ENCODE measurements at places on chromosomes 2 and 18. TPM values are rescaled to one million over a fixed set of nuclear protein-coding genes. Genes with fewer than 3 reads are reported as not detected.

- DNase-seq = no peak
These were observed 843.4 kb downstream of the TMEM182 start for GRCh38 chr2:103605071-103605780.

GRCh38 chr2:24658531-24659202 is 134.5 kb downstream of the PTRHD1 start:
- DNase-seq = no peak

IL37 gene
- not detected for total RNA-seq

DSC1 gene
- not detected for total RNA-seq

- no peak for DNase-seq
These were observed 15.1 kb downstream of the PLCD4 start for GRCh38 chr2:218622606-218623365.

DNA sequence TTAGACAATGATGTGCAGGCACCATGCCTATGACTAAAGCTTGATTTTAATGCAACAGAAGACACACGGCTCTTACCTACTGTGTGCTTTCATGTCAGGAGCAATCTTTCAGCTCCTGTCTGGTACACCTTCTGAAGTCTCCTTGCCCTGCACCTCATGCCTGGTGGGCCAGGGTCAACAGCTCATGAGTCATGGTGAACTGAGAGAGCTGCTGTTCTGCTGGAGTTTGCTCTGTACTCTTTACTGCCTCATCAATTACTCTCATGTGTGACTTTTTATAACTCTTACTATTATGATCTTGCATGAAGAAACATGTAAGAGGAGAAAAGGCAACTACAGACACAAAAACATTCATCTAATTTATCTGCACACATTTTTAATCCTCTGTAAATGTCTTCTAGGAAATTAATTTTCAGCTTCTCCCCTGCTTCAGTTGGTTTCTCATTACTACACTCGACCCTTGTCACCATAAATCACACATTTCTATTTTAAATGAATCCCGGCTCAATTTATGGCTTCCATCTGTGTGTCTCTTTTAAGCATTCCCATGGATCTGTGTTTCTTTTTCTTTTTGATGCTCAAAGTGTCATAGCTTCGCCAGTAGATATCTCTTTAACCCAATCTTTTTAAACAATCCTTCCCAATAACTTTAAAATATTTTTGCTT is 9.7 kb downstream of the SERPINB7 start:
- no peak for DNase-seq

- DNase-seq = peak; percentile 56
These were observed 95.6 kb upstream of the ASAP2 start for GRCh38 chr2:9110893-9111569.

GRCh38 chr2:60484133-60484645 is 69.3 kb downstream of the BCL11A start:
- no peak for DNase-seq

- DNase-seq = no peak
These were observed 114.1 kb upstream of the TRIB2 start for GRCh38 chr2:12602661-12603060.

DNA sequence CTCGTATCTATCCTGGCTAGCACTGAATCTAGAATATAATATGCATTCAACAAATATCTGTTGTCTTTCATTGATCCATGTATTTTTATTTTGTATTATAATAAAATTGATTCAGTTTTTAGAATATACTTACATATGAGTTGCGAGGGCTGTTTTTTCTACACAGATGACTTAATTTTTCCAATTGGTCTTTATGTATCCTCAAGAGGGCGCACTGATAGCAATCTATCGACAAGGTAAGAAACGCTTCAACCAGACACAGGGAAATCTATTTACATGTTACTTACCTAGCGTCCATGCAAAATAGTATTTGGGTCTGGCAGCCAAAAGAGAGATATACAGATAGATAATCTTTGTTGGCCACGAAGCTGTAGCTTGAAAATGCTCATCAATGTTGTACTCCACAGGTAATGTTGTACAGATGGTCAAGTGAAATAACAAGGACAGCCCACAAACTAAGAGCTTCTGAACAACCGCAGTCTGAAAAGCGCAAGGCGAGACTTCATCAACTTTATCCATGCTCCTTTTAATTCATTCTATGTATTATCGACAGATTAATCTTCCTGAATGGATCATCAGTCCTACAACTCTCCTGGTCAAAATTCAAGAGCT is 35.5 kb upstream of the KIDINS220 start:
- no peak for DNase-seq

- no peak for DNase-seq
These were observed 77.8 kb downstream of the NCKAP5 start for GRCh38 chr2:133490411-133490980.

GRCh38 chr2:171889333-171889732 is 4.7 kb downstream of the SLC25A12 start:
- DNase-seq = no peak

FAM237A gene
- not detected for total RNA-seq

DNA sequence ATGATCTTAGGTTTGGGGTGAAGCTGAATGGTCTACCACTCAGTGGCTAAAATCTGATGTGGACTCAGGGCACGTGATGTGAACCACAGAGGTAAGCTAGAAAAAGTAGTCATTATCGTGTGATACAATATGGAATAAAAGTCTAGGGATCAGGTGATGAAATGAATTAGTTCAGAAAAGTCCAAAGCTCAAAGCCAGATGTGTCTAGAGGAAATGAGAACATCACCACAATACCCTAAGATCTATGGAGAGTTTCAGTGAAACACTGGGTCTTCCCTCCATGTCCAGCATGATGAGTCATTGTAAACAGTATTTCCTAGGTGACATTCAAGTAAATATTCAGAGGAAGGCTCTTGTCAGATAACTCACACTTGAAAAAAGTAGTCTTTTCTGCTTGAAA is 1257.4 kb upstream of the ZEB2 start:
- DNase-seq = no peak

TUBA4B gene
- total RNA-seq = not detected

SLC14A1 gene
- not detected for total RNA-seq

RBM45 gene
- 15.3 TPM for total RNA-seq

DNA sequence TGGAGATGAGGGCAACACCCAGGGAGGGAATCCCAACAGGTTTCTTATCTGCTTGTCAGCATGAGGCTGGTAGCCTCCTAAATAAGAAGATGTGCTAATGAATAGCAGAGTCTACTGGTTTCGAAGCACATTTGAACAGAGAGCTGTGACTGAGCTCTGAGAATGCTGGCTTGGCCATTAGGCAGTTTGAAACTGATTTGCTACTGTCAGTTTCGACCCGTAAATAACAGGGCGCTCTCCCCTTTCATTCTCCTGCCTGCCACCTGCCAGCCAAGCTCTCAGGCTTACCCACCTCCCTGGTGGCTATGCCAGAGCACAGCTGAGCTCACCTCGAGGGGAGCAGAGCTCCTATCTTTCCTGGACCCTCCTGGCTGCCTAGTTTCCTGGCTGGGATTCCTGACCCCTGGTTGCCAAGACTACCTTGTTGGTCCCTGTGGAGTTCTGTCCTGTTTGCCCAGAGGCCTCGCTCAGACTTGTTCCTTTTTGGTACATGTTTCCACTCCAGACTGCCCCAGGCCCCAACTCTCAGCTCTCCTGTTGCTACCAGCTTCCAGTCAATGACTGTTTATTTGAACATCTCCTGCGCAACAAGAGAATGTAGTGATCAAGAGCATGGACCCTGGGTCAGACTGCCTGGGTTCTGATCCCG is 102.3 kb upstream of the ALPP start:
- DNase-seq = peak; percentile 29

DNA sequence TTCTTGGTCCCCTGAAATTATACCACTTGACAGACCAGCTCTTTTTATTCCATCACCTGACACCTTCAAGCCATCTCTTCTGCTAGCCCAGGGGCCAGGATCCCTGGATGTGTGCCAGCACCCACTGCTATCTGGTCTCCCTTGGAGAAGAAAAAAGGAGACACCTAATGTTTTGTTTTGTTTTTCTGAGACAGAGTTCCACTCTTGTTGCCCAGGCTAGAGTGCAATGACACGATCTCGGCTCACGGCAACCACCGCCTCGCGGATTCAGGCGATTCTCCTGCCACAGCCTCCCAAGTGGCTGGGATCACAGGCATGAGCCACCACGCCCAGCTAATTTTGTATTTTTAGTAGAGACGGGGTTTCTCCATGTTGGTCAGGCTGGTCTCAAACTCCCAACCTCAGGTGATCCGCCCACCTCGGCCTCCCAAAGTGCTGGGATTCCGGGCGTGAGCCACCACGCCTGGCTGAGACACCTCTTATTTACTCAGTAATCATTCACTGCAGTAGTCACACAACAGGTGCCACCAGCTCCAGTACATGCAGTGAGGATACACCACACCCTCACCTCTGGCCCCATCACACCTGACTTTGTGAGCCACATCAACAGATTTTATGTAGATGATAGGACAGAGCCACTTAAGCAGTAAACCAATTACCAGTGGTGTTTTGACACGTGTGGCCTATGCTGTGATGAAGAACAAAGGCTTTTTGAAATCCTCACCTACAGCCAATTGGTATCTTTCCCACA is 42.8 kb upstream of the PCBP1 start:
- no peak for DNase-seq

RGPD3 gene
- total RNA-seq = 0.27 TPM

DNA sequence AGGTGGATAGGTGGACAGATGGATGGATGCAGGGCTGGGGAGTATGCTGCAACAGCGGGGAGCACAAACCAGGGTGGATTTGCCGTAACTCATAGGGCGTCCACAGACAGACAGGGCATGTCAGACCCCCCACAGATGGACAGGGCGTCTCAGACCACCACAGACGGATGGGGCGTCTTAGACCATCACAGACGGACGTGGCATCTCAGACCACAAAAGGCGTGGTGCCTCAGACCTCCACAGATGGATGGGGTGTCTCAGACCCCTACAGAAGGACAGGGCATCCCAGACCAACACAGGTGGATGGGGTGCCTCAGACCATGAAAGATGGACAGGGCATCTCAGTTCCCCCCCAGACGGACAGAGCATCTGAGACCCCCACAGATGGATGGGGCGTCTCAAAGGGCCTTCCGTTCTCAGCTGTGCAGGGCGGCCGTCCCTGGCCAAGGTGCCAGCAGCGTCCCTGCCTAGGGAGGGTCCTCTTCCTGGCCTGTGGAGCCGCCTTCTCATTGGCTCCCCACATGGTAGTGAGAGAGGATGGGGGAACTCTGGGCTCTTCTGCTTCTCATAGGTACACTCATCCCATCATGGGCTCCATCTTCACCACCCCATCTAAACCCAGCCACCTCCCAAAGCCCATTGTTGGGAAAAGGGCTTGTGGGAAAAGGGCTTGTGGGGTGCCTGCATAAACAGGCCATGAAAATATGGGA is 2.1 kb downstream of the ANKMY1 start:
- DNase-seq = no peak

CSRNP3 gene
- total RNA-seq = 23.0 TPM

- DNase-seq = no peak
These were observed 591.2 kb downstream of the RNF144A start for GRCh38 chr2:7508296-7508943.

DNA sequence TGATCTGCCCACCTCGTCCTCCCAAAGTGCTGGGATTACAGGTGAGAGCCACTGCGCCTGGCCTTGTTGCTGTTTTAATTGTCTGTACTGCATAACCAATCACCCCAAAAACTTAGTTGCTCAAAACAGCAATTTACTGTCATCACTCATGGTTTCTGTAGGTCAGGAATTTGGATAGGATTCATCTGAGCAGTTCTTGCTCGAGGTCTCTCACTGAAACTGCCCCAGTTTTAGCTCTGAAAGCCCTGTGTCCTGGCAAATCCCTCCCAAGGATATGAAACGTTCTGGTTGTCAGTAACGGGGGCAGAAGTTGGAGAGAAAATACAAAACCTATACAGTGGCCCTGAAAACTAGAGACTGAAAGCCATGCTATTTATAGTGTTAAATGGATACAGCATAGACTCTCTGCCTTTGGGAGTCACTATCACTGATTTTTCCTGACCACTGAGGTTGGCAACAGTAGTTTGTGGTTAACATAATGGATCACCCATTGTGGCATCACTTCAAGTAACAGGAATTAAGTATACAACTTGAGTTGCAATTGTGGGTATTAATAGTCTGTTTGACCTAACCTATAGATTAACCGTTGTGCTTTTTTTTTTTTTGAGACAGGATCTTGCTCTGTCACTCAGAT is 27.2 kb upstream of the ERICH2 start:
- no peak for DNase-seq

Data from glutamatergic neuron (in vitro differentiated cells).